NCI-H1048 (cell line): ENCODE measurements at places on chromosomes 3 and 15.

DNA sequence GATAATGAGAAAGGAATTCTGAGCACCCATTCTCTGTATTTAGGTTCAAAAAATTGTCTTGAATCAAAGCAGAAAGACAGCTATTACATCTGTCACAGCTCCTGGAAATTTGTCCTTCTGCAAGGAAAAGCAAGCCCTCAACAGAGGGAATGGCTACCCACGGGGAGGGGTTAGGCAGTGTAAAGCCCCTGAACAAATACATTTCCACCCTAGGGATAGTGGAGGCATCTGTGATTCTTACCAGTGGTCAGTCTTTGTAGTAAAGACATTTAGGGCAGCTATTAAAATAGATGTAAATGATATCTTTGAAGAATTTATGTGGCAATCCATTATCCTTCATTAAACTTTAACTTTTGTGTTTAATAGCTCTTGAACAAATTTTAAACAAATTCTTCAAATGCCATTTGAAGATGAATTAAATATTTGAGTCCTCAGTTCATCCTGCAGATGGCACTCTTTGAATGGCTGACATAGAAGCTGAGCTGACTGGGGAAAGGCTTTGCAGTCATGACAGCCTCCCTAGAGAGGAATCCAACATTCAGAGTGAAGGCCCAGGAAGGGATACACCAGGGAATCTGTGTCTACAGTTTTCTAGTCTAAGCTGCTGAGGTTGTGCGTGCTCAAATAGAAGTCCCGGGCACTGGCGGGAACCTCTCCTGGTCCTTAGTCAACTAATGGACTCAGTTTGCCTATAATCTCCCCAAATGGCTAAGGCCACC is 359.7 kb upstream of the ROPN1 start:
- peak; percentile 21 for DNase-seq

GRCh38 chr15:80459380-80459779 is 55.2 kb downstream of the ARNT2 start:
- DNase-seq = no peak

DNA sequence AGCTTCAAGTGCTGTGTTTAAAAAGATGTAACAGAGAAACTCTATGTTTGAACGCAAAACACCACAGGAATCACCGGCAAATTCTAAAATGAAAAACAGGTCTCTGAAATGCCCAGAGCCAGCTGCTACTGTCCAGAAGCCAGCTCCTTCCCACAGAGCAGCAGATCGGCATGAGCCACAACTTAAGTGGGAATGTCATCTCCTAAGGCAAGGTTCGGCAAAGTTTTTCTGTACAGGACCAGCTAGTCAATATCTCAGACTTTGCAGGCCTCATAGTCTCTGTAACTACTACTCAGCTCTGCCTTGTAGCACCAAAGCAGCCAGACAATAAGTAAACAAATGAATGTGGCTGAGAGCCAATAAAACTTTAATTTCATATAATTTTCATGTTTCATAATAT is 4.9 kb downstream of the PLOD2 start:
- no peak for DNase-seq

- peak; percentile 47 for DNase-seq
These were observed at the start of gene TMEM62 for GRCh38 chr15:43133430-43134156. TSS of gene TMEM62 (plus strand) at chr15:43133586. CDS start at chr15:43133803, 217 bp downstream.

GRCh38 chr15:38252481-38253350 is at the start of gene SPRED1:
TSS of gene SPRED1 (plus strand) at chr15:38252836. CDS start at chr15:38253186, 350 bp downstream.
- no peak for DNase-seq

- DNase-seq = peak; percentile 11
These were observed 293.0 kb downstream of the OXSM start for GRCh38 chr3:26082911-26083310.

GRCh38 chr3:115961380-115961779 is 338.1 kb downstream of the GAP43 start:
- DNase-seq = no peak

DNA sequence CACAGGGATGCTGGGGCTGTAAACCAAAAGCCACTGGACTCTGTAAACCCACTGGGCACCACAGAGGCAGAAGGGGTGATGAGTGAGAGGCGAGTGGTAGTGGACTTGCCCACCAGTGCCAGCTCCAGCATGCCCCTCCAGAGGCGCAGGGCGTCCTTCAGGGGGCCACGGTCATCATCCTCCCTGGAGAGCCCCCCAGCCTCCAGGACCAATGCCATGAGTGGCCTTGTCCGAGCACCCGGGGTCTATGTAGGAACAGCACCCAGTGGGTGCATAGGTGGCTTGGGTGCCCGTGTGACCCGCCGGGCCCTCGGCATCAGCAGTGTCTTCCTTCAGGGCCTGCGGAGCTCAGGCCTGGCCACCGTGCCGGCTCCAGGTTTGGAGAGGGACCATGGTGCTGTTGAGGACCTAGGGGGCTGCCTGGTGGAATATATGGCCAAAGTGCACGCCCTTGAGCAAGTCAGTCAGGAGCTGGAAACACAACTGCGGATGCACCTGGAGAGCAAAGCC is at the start of gene BFSP2:
Gene BFSP2 (plus strand): TSS at position 51 of the 510 bp plus-strand sequence. CDS start 28 bp downstream, at position 79.
- DNase-seq = no peak

DNA sequence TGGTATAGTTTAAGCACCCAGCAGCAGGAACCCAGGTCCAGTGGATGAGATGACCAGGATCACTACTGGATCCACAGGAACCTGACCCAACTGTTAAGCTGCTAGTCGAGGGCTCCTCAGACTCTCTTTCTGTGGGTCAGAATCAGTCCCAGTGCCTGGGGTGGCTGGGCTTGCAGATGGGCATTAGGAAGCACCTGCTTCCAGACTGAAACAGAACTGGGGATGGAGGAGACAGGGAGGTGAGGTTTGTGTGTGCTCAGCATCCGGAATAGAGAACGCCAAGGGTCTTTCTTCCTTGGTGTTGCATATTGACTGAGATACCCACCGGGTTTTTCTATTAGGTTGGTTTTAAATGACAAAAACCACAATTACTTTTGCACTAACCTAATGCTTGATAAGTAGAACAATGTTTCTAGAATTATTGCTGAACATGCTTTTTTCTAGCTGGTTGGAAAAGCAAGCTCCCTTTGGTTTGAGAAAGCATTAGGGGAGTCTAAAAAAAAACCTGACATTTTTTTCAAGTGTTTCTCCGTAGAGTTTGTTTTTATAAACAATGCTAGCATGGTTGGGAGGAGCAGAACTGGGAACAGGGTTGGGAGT is 779 bp downstream of the ST3GAL6 start:
- no peak for DNase-seq

DNA sequence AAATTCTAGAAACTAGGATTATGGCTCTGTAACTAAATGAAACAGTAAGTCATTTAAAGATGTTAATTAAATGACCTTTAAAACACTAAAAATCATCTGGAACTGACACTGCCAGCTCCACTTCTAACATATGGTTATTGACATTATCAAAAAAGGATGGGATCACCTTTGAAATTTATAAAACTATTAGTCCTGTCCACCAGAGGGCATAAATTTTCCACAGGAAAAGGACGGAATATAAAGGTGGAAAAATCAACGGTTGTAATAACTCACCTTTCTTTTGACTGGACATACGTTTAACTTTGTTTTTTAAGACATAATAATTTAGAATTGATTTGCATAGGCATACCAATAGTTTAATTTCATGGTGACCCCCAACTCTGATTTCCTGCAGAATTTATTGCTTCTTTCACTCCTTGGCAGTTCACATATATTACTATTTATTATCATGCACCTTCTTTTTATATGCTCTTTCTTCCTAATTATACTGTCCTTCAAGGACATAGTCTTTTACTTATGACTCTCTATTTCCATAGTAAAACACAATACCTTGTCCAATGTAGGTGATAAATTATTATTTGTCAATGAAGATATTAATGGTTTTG is 345.7 kb downstream of the CADM2 start:
- DNase-seq = no peak

GRCh38 chr15:101293122-101293521 is 1.9 kb downstream of the SNRPA1 start:
- no peak for DNase-seq

- no peak for DNase-seq
These were observed 1303.3 kb downstream of the OTOL1 start for GRCh38 chr3:162799910-162800309.

- DNase-seq = no peak
These were observed 15.9 kb upstream of the COPG1 start for GRCh38 chr3:129233538-129233937.

GRCh38 chr3:30496066-30496966 is 110.1 kb upstream of the TGFBR2 start:
- DNase-seq = no peak

DNA sequence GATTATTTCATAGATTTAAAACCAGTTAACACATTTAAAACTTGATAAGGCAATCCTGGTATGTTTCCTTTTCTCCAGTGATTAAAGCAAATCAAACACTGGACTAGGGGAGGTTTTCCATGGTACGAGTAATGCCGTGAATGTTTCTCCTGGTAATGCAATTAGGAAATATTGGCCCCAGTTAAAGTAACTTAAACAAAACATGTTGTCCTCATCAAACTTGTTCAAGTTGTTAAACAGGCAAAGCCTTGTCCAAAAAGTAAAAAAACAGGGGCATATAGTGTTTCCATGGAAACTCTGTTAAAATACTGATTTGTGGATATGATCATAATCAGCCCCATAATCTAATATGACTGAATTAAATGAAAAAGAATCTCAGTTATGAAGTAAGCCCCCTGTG is 13.1 kb upstream of the LRTM1 start:
- DNase-seq = no peak

GRCh38 chr15:50138391-50138790 is 19.4 kb upstream of the ATP8B4 start:
- DNase-seq = no peak

DNA sequence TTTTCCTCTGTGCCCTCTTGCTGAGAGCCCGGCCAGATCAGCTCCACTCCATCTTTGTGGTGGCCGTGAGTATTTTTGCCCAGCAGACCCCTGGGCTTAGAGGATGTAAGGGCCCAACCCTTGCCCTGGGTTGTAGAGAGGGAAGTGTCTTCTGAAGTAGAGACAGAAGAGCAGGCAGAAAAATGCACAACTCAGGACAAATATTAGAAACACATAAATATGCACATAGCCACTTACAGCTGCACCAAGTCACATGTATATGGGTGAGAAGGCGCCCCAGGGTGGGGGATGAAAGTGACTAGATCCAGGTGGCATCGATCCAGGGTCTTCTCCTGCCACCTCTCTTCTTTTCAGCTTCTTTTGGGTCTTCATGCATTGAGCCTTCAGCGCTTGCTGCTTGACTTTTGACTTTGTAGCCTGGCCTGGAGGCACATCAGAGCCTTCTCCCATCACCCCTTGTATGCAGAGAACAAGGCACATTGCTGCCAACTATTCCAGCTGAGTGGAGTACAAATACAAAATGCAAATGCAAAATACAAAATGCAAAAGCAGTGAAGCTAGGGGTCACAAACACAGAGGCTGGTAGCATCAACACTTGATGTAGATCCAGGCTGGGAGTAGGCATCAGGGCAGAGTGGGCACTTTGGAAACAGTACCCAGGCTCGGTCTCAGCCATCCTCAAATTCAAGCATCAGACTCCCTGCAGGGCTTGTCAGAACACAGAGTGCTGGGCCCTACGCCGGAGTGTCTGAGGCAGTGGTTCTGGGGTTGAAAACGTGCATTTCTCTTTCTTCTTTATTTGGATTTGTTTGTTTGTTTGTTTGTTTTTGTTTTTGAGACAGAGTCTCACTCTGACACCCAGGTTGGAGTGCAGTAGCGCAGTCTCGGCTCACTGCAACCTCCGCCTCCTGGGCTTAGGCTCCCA is 133.0 kb downstream of the ASB7 start:
- no peak for DNase-seq

DNA sequence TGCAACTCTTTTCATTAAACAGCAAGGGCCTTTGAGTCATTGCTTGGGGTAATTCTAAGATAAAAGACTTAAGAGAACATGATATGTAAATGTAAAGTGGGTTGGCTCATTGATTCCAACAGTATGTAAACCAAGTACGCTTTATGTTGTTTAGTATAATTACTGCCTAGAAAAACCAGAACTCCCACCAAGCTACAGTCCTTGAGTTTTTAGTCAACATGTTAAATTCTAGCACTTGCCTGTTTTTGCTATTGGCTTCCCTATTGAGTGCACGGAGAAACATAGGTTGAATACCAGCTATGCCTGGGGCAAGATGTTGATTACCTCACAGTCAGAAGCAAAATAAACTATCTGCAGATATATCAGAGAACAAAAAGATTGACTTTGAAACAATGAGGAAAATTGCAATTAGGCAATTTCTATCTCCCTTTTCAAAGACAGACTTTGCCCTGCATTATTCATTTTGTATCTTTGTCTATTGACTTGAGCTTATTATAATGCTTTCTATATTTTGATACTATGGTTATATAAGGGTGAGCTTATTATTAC is 179.3 kb downstream of the ZPLD1 start:
- DNase-seq = no peak

DNA sequence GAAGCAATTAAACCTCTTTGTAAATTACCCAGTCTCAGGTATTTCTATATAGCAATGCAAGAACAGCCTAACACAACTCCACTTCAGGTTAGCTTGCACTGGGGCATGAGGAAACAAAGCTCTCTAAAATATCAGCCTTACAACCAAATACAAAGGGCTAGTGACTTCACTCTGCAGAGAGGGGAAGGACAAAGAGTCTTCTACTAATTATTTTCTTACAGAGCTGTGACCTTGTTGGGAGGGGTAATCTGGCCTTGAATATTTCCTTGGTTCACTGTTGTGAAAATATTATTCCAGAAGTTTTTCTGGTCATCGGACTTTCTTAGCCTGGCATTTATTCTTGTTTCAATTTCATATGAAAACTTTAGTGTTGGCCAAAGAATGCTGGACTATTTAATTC is 334.4 kb upstream of the CTNNB1 start:
- DNase-seq = no peak

DNA sequence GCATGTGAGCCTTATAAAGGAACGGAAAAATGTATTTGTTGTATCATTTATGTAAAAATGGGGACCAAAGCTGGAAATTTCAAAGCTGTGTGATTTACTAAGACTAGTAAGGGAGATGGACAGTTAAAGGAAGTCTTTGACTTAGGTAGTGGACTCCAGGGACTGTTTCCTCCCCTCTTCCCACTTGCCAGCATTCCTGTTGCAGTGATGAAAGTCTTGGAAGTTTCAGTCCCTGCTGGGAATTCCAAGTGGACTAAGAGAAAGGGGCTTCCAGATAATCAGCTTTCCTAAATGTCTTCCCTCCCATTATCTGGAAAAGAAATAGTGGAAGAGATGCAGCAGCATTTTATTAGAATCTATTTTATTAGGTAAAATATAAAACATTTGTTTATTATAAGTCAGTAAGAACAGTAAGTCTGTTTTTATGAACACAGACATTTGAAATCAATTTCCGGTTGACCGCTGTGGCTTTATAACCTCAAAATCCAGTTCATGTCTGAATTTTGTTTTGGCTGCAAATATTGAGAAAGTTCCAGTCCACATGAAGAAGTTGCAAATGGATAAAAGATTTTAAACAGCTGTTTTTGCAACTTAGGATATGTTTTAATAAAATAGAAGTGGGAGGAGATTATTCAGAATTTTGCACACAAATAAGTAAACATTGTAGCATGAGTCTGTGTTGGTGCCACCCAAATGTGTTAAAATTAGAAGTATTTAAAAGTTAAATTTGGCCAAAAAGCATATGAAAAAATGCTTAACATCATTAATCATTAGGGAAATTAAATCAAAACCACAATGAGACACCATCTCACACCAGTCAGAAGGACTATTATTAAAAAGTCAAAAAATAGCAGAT is 141.8 kb downstream of the IL20RB start:
- DNase-seq = no peak

- no peak for DNase-seq
These were observed 4.0 kb downstream of the LAMP3 start for GRCh38 chr3:183158551-183159006.
